ENCODE measurements at places on chromosomes 13 and 19.

GRCh38 chr19:8506402-8506957 lies 4.0 kb upstream of the PRAM1 start:
- DNase-seq, result no peak

GRCh38 chr13:51912511-51913225 lies 50.9 kb downstream of the CCDC70 start:
- DNase-seq, result no peak

DNA sequence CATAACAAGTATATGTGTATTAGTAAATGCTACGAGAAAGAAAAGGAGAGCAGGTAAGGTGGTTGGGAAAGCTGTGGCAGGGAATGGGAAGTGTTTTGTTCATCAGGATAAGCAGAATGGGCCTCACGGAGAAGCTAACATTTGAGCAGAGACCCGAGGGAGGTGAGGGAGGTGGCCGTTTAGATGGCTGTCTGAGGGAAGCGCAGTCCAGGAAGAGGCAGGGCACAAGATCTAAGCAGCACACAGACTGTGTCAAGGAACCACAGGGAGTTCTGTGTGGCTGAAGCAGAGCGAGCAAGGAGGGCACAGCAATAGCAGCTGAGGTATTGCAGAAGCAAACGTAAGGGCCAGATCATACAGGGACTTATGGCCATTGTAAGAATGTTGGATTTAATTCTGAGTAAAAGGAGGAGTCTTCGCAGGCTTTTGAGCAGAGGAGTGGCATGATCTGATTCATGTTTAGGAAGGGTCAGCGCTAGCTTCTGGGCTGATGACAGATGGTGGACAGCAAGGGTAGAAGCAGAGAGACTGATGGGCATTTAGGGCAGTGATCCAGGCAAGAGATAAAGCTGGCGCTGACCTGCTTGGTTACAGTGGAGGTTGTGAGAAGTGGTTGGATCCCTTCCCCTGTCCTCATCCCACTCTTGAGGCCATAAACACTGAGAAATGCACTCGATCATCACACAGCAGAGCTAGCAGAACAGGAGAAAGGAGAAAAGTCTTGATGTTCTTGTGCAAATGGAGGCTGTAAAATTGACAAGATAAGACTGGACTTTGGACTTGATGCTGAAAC lies 199.9 kb downstream of the LACC1 start:
- no peak for DNase-seq

DNA sequence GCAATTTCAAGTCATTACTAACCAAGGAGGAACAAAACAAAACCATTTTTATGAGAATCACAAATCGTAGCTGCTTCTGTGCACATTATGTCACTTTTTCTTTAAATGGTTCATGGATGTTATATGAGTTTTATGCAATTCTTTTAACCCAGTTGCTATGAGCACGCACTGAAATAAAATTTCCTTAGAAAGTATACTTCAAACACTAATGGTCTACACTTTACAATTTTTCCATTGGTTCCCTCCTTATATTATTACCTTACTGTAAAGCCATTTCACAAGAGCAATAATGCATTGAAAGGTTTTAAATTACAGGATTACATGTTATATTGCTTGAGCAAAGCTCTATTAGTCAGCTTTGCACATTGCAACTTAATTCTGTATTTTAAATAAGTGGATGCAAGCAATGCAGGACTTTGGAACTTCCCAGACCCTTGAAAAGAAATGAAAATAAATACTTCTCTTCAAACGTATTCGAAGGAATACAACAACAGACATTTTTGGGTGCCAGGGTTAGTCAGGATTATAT lies 318.7 kb downstream of the PCDH9 start:
- DNase-seq, result no peak

GRCh38 chr13:41941174-41941573 lies 19.7 kb downstream of the VWA8 start:
- no peak for DNase-seq

DNA sequence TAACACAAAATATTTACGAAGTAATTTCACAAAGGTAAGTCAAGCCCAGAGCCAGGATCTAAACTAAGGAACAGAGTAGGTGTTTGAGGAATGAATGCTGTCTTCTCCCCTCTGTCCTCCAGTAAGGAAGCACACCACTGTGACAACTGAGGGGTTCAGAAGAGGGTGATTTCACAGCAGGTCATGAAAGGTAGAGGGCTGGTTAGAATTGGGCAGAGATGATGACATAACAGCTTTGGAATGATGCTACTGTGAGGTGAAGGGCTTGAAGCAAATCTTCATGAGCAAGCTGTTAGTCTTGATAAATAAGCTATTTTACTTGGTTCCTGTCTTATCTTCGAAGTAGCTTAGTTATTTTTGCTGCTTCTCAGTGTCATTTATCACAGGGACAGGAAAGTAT lies 498.6 kb downstream of the FGF9 start:
- DNase-seq, result no peak

Data from activated naive CD4-positive, alpha-beta T cell (primary cell).